ENCODE measurements at places on chromosomes 12 and 14.

DNA sequence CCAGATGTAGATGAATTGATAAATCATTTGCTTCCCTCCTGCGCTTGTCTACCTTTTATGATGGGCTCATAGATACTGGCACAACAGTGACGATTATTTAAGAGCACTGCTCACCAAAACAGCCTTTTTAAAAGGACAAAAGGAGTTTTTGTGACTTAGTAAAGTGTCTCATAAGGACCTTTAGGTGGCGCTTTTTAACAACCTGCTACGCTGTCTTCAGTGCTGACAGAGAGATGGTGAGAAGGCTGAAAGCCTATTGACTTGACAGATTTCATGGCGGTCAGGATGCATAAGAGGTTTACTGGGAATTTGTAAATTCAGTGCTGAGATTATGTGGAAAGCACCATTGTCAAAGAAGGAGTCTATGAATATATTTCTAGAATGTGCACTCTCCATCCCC, 87.6 kb downstream of the SLC15A5 start:
- no peak for DNase-seq

- DNase-seq = no peak
Measured at GRCh38 chr12:18416412-18416811, 155.1 kb downstream of the PIK3C2G start.

DNA sequence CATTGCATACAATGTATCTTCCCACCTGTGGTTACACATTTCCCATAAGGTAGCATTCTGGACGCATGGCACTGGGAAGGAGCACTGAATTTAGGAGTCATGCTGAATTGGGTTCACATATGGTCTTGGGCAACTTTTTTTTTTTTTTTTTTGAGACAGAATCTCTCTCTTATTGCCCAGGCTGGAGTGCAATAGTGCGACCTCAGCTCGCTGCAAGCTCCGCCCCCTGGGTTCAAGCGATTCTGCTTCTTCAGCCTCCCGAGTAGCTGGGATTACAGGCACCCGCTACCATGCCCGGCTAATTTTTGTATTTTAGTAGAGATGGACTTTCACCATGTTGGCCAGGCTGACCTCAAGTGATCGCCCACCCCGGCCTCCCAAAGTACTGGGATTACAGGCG, 13.3 kb downstream of the DIP2B start:
- no peak for DNase-seq

- no peak for DNase-seq
Measured at GRCh38 chr14:100539003-100539660, 48.1 kb downstream of the BEGAIN start.

DNA sequence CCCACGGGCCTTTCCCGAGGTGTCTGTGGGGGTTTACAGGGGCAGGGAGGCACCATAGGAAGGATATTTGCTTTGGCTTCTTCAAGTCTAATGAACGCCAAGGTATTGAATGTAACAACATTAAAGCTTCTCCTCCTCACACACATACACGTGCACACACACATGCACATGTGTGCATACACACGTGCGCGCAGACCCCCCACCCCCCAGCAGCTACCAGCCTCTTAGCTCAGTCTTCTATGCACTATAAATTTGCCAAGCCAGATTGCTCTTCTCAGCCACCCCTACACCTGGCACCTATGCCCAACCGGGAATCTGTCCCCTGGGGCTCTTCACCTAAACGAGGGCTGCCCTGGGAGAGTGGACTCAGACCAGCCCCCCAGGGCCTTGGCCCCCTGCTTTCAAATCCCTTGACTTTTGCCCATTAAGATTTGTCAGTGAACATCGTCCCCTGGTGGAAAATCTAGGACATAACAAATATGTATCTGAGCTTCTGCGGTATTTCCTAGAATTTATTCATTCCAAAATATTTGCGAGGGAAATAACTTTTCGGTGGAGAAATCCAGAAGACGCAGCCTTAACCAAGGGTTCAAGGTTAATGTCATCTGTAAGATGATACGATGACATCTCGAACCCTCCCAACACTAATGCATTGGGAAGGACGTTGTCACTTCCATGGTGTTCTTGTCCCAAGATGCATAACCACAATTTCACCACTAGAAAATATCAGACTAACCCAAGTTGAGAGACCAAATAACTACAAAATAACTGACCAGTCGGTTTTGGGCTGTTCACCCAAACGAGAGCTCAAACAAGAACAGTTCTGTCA, 330.4 kb downstream of the MED13L start:
- DNase-seq = no peak

DNA sequence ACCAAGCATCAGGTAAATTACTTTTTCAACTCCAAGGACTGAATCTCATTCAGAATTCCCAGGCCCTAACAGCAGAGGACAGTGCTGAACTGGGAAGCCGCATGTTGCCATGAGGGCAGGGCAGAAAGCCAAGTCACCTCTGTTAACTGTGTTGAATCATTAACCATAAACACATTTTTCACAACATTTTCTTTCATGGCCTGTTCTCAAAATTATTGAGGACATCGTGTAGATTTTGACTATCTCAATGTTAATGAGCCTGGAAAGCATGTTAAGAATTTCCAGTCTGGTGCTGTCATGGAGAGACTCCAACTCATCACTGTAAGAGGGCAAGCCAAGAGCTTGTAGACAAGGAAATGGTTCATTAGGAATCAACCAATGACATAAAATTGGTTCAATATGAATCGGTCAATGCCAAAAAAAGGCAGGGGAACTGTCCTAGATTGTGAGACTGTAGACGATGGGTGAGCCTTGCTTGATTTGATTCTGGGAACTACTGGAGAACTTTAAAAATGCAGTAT, 33.7 kb downstream of the CPM start:
- no peak for DNase-seq

DNA sequence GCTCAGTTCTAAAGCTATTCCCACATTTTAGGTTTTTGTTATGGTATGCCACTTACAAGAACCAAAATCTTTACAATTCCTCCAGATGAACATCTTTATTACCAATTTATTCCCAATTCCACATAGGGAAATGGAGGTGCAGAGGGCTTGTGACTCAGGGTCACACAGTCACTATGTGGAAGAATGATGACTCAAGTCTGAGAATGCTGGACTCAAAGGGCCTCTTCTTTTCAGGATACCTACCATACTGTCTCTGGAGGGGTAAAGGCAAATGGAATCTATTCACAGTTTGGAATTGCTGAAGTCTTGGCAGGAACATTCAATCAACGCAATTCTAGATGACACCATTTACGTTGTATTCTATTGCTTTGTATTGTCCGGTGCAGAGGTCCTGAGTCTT, 48.2 kb upstream of the MANSC4 start:
- no peak for DNase-seq

GRCh38 chr14:75595226-75595625, 16.8 kb downstream of the FLVCR2 start:
- no peak for DNase-seq

DNA sequence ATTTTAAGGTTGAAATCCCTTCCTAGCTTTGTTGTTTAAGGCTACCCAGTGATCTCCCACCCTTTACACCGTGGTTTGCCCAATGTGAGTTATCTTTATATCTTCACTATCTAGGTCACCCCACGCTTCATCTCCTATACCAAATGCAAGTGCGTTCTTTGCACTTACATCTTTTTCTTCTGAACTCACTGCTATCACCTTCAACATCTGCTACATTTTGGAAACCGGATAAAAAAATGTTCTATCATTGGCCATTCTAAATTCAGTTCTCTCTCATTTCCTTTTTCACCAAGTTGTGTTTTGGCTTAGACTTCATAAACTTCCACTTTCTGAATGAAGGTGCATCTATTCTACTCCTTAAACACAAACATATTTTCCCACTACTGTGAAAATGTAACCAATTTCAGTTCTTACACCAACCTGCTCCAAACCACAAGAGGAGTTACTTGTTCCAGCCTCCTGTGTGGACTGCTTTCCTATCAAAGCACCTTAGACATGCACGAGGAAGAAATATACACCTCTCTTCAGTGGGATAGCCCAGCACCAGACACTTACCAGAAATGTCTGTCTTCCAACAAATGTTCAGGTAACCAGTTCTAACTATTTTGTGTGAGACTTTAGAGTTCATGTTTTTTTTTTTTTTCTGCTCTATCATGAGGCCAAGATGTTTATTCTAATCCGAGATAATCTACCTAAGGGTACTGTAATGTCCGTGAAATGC, 21.9 kb downstream of the CLEC9A start:
- no peak for DNase-seq

GRCh38 chr12:28569698-28570411, 379.6 kb downstream of the CCDC91 start:
- no peak for DNase-seq

GRCh38 chr14:102320033-102320660, 601 bp downstream of the ZNF839 start:
- no peak for DNase-seq

DNA sequence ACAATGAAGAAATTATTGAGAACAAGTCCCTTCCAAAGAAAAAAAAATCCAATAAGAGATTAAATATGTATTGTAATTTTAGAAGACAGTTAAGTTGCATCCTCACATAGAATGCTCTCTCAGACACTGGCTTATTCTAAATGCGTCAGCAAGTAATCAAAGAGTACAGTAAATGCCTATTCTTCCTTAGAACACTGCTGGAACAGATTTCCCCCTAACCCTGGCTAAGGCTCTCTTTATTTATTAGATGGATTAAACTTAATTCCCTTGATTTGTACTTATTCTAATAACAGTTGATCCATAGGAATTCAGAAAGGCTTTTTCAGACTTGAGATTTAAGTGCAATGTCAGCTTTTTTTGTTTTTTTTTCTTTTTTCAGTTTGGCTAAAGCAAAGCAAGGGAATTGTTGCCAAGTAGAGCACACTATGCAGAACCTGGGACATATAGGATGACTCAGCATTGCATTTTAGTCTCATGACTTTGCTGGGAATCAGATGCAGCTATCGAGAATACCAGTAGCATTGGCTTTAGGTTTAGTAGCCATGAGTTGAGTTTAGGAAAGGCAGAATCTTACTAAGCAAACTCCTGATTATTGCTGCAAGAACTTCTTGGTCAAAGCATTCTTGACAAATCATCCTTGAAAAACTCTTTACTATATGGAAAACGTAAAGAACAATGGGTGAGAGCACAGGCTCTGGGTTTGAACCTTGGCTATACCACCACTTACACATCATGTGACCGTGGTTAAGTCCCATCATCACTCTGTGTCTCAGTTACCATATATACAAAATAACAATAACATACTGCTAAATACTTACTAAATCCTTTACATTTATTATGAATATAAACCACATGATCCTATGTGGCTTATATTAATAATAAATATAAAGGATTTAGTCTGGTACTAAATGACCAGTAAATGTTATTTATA, 26.7 kb downstream of the MED21 start:
- DNase-seq = no peak

- no peak for DNase-seq
Measured at GRCh38 chr12:6264402-6265037, 46.0 kb upstream of the PLEKHG6 start.

DNA sequence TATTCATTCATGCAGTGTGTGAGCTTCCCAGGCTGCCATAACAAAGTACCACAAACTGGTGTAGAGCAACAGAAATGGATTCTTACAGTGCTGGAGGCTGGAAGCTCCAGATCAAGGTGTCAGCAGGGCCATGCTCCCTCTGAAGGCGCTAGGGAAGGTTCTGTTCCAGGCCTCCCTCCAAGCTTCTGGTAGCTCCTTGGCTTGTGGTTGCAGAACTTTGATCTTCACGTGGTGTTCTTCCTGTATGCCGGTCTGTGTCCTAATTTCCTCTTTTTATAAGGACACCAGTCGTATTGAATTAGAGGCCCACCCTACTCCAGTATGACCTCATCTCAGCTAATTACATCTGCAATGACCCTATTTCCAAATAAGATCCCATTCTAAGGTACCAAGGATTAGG, 3.1 kb downstream of the OTUB2 start:
- DNase-seq = no peak
